ENCODE measurements at places on chromosomes 2 and 18.

DNA sequence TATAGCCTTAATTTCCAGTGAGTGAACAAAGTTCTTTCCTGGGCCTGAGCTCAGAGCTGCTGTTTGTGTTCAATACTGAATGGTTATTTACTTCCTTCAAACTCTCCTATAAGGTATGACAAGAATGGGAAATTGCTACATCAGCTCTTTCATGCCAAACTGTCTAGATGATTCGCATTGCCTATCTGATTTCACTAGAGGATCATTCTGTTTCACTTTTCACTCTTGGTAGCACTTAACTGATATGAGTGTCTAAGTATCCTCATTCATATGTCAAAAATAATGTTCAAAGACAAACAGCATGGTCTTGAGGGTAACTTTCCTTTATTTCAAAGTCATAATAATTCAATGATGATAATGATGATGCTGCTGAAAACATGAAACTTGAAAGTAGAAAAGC lies 32.9 kb upstream of the SCG2 start:
- no peak for DNase-seq

GRCh38 chr2:14120376-14120775 lies 512.1 kb upstream of the LRATD1 start:
- DNase-seq, result no peak

DNA sequence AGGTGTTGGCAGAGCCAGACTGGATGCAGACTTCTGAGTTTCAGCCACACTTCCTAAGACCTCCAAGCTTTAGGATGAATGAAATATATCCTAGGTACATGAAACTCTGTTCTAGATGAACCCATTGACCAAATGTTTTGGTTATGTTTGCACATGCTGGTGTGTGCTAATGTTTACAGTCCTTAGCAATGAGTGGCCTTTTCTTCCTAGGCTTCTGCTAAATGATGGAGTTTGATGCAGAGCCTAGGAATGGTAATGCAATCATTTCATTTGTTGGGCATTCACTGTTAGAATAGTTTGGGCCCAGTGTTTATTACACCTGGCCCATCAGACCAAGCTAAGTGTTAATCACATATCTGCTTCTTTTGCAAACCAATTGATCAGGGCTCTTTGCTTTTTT lies 464.7 kb downstream of the MEIS1 start:
- no peak for DNase-seq

GRCh38 chr18:54183390-54183789 lies 41.1 kb downstream of the MBD2 start:
- DNase-seq, result no peak

DNA sequence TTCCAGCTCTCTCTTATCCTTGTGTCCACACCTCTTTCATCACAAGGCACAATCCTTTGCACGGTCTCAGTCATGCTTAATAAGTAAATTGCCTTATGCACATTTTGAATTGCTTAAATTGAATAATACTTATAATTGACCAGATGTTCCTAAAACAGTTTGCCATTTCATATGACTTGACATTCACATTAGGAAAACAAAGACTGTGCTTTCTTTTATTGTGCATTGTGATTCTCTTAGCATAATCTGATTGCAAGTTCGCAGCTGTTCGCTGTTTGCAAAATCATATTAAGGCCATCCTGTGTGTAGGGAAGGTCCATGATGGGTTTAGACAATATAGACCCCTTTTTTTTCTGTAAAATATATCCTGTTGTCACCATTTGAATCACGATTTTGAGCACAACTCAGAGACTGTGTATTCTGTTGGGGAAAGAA lies 75.6 kb downstream of the RNF144A start:
- DNase-seq, result peak; percentile 71

DNA sequence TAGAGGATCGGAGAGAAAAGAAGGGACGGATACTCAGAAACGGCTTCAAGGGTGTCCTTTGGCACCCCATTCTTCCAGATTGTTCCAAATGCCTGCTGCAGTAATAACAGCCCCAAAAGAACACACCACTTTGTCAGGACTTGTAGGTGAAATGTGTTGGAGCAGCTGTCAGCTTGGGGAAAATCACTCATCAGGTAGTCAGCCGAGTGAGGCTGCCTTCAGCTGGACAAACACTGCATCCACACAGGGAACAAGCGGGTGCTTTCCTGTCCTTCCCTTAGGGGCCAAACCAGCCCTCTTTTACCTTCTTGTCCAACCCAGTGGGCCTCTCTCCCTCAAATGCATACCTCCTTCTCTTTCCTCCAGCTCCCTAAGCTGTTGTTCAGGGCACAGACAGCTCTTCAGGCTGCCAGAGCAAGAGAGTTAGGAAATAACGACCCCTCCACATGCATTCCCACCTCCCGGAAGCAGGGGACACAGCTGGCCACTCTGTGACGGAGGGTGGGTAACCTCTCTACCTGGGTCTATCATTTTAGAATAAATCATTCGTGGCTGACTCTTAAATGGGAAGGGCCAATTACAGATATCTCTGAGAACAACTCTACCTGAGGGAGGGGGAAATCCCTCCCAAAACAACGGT lies 48.1 kb downstream of the BCL11A start:
- no peak for DNase-seq

DNA sequence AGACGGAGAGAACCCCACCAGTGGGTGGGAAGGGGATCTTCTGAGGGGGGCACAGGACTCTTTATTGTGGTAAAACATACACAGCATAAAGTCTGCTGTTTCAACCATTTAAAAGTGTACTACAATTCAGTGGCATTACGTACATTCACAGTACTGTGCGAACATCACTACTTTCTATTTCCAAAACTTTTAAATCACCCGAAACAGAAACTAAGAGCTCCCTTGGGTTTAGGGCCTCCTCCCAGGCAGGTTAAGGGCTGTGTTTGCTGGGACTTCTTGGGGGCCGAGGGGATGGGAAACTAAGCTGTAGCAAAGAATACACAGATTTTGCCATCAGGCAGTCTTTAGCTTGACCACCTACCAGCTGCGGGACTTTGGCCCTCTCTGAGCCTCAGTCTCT lies 242.0 kb downstream of the HAUS1 start:
- DNase-seq, result no peak

GRCh38 chr2:168462543-168463045 lies 6.5 kb downstream of the CERS6 start:
- no peak for DNase-seq

- DNase-seq, result no peak
These were observed 633.2 kb upstream of the PKDCC start for GRCh38 chr2:41414486-41415230.

- DNase-seq, result no peak
These were observed 26.9 kb downstream of the KLHL29 start for GRCh38 chr2:23411752-23412431.

DNA sequence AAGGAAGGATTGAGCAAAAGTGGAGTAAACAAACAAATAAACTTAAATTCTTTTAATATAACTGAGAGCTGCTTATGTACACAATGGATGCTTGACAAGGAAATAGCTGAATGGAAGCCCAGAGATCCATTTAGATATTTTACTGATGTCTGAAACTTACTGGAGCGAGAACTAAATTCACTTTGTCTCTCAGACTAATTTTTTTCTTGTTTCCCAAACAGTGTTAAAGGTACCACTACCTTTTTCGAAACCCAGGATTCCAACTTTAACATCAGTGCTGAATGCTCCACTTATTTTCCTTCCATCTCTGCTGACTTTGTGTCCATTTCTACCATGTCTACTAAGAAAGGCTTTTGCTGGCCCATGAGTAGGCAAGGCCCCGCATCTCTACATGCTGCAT lies 4.0 kb downstream of the EFEMP1 start:
- DNase-seq, result no peak

All from midbrain (tissue), 1 donor.